M059J (cell line): ENCODE measurements at places on chromosomes 4 and X. TPM values are rescaled to one million over a fixed set of nuclear protein-coding genes. Genes with fewer than 3 reads are reported as not detected.

IL21 gene
- total RNA-seq, result not detected in 2 replicates

SNCA gene
- 6.8 and 8.3 TPM in 2 replicates for total RNA-seq

GRCh38 chr4:55754754-55755350 is 64.7 kb upstream of the EXOC1L start:
- peak; percentile 68 for DNase-seq

DNA sequence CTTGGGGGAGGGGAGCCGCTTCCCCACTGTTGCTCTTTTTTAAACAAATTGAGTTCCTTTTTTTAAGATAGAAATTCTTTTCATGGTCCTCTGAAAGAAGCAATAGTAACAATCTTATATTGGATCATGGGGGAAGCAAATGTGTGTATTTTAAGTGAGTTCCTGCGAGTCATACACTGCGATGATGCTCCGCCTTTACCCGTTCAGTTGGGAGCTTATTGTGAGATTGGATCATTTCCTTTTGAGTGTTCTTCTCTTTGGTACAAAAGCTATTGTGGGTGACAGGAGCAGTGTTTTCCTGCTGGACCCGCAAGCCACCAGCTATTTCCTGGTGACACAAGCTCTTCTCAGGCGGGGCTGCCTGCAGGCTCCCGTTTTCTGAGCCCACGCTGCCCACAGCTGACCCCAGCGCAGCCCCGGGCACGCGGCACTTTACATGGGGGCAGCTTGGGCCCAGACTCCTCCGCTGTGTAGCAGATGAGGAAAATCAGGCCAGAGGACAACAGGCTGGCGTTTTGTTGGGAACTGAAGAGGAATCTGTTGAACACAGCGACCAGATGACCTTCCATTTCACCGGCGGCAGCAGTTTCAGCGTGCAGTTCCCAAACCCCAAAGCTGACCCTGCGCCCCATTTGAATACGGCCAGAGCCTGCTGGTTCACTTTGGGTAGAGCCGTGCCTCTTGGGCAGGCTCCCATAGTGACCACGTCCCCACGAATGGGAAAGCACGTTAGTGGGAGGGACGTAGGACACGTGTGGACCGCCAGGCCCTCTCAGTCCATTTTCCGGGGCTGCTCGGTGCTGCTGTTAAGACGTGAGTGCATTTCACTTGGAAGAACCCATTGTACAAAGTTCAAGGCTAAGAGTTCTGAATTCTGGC is 12.2 kb downstream of the TADA2B start:
- peak; percentile 12 for DNase-seq

GRCh38 chrX:15781961-15782699 is 8.2 kb upstream of the ZRSR2 start:
- no peak for DNase-seq

DNA sequence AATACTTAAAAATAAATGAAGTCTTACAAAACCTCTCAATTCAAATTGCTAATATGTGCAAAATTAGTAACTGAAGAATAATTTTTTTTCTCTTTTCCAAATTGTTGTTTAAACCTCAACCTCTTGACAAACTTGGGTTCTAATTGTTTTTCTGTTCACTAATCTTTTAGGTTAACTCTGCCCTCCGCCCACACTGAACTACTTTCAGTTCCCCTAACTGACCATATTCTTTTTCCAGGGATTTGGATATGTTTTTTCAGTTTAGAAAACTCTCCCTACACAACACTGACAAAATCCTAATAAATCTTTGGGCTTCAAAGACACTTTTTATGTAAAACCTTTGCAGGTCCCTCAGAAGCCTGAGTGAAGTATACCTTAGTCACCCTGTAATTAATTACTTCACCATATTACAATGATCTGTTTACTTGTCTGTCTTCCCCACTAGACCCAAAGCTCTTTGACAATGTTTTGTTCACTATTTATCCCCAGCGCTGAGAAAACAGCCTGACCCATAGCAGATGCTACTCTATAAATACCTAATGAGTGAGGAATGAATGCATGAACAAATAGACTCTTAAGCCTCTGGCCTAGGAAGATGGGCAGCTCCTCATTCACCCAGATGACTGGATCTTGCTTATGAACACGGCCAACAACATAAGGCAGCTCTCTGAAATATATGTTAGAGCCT is 134.9 kb downstream of the MAML3 start:
- DNase-seq, result peak; percentile 39
